Inflammatory macrophage (primary cell): ENCODE measurements at places on chromosomes 3 and 15.

- DNase-seq = no peak
These were observed 169.1 kb downstream of the VPS8 start for GRCh38 chr3:184981071-184981470.

DNA sequence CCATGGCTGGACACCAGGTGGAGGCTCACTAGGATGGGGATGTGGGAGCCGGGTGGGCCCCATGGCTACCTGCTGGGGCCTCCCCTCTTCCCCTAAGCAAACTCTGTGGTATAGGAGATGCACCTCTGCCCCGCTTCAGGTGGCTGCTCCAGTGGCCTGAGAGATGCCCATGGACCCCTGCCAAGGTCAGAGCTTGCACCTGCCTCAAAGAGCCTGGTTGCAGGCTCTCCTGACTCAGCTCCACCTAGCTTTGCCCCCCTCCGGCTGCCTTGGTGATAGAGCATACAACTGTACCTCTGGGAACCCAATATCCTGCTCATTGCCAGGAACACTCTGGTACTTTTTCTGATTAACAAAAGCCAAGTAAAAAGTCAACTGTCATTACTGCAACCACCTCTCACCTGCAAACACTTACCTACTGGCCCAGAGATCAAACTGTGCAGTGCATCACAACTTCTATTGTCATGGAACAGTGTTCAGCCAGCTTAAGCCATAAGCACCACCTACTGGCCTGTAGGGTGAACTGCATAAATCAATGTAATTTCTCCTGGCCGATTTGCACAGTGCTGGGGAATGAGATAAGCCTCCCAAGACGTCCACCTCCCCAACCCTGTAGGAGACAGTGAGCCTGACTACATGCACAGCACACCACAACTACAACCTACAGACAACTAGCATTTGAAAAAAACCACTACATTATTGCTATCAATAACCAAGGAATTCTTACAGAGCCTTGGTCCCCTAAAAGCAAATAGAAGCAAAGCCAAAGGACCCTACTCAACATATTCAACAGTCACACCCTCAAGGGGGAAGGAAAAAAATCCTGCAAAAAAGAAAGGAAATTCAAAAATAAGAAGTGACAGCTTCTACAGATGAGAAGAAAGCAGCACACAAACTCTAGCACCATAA, 352.4 kb upstream of the ARHGEF26 start:
- peak; percentile 70 for DNase-seq

- DNase-seq = peak; percentile 27
These were observed at the start of gene WDR49 for GRCh38 chr3:167653760-167654159. WDR49 (minus strand) TSS chr3:167653942; CDS start chr3:167653425, 517 bp downstream.

DNA sequence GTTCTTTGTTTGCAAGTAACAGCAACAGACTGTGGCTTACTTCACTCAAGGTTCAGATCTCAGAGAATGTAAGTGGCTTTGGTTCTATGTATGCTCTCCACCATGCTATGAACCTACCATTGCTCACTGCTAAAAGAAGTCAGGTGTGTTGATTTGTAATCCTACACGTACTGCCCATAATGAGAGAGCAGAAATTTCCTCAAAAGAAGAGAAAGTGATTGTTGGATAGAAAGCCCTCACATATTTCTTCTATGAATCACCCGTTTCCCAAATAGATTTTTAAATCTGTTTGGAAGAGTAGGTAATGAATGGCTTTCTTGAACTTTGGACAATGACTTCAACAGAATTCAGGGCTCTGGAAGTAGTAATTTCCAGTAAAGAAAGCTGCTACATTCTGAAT, 565.4 kb downstream of the ROBO2 start:
- no peak for DNase-seq

- DNase-seq = no peak
These were observed 1.8 kb upstream of the ATP10A start for GRCh38 chr15:25864966-25865365.

DNA sequence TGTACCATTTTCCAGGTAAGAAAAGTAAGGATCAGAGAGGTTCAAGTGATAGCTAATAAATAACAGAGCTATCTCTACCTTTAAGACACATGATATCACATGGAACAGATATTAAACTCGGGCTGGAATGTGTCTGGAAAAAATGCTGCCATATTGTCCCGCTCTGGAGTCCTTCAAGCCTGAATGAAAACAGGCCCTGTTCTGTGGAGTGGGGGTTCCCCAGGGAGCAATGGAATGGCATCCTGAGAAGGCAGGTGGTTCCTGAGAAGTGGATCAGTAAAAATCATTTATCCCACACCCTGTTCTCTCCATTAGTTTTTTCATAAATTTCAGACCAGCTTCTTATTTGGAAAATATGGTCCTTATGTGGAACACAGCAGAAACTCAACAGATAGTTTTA, 57.3 kb upstream of the PRTG start:
- DNase-seq = no peak

DNA sequence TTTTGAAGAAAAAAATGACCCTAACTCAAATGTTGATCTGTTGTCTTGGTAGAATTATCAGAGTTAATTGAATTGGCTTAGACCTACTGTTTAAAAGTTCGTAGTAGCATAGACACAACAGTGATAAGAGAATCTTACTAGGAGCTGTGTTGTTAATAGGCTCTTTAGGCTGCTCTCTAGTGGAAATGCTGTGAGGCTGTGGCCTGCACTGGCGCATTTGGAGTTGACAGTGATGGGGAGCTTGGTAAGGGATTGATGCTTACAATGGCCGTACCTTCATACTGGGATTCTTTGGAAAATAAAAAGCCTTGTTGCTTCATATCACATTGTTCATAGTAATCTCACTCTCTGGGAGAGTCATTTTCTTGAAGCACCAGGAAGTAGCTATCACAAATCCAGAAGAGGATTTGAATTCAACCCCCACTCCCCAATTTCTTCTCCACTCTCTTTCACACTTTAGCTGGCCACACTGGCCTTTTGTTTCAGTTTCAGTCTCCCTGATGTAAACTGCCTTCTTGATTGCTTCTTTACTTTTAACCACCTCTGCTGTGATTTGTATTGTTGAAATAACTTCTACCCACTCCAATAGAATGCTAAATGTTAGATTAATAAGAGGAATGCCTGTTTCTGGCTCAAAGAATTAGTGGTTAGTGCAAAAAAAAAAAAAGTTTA, 56.6 kb downstream of the CEP63 start:
- DNase-seq = peak; percentile 16

DNA sequence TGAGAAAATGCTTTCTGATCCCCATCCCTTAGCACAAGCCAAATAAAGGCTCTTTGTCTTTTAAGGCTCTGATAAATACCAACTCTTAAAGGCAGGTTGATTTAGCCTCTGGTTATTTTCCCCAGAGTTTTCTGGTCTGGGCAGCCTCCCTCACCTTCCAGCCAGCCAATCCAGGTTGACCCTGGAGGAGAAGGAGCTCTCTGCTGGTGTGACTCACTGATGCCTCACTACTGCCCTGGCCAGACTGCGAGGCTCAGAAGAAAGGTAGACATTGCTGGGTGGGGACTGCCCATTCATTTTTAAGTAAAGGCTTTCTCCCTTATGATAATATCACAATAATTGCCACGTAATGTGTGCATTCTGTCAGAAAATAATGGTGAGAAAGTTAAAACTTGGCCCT, 37.1 kb downstream of the SLCO3A1 start:
- DNase-seq = no peak
